Breast epithelium (tissue), 4 donors: ENCODE measurements at places on chromosomes 3 and 15. TPM values are rescaled to one million over a fixed set of nuclear protein-coding genes. Genes with fewer than 3 reads are reported as not detected.
A peak's percentile ranks its signal among the peaks of the same experiment; 100 is the strongest.

The POPDC2 gene
- total RNA-seq, result 7.9 TPM

The TM6SF1 gene
- total RNA-seq, result 8.5 TPM

The GUCA1C gene
- not detected for total RNA-seq

The ZBTB47 gene
- 45.2 TPM for total RNA-seq

The LTK gene
- total RNA-seq, result not detected

The IL17RB gene
- total RNA-seq, result 61.6 TPM

The RFC4 gene
- 14.5 TPM for total RNA-seq

The TRPM1 gene
- total RNA-seq, result not detected

The CCDC80 gene
- 38.7 TPM for total RNA-seq

The THBS1 gene
- 623 TPM for total RNA-seq

DNA sequence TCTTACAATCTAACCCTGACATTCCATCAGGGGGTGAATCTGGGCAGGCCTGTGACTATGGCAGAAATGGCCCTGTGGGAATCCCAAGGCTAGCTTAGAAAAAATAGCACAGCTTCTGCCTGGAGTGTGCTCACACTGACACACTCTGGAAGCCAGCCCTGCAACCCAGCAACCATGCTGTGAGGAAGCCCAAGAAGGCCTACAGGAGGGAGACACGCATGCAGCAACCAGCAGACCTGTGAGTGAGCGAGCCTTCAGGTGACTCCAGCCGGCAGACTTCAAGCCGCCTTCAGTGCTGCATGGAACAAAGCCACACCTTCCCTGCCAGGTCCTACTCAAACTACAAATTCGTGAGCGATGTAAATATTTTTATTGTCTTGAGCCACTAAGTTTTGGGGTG is 26.1 kb downstream of the RAB6B start:
- DNase-seq, result no peak

DNA sequence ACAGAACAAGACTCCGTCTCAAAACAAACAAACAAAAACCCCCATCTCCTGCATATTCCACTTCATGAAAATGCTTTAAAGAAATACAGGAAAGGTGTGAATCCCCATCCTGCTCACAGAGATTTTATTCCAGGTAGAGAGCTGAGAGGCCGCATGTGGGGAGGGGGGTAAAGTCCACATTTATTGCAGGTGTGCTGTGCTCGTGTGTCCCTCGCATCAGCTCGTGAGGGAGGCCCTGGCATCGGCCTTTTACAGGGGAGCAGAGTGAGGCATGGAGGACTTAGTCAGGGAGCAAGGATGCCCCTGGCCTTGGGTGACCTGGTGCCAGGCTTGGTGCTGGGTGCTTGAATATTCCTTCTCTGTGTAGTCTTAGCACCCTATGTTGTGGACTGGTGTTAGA is 413.5 kb upstream of the C2CD4B start:
- no peak for DNase-seq

- DNase-seq, result no peak
Observed at GRCh38 chr15:67061811-67062368, 3.5 kb upstream of the SMAD3 start.

DNA sequence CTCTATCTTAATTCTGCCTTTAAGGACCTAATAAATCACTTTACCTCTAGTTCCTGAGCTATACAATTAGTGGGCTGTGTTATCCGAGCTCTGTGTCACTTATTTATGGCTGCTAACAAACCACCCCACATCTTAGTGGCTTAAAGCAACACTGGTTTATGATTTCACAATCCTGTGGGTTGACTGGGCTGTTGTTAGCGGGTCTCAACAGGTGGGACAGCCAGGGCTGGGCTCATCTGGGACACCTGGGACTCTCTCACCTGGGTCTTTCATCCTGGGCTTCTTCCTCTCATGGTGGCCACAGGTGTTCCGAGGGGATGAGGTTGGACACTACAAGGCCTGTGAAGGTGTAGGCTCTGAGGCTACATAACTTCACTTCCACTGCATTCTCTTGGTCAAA is 35.8 kb upstream of the CHST2 start:
- DNase-seq, result no peak

- DNase-seq, result peak; percentile 71
Observed at GRCh38 chr3:73805435-73805834, 180.7 kb upstream of the PDZRN3 start.

- no peak for DNase-seq
Observed at GRCh38 chr3:13788522-13789424, 91.1 kb downstream of the WNT7A start.

GRCh38 chr15:70670680-70671079 is 92.7 kb downstream of the UACA start:
- no peak for DNase-seq

DNA sequence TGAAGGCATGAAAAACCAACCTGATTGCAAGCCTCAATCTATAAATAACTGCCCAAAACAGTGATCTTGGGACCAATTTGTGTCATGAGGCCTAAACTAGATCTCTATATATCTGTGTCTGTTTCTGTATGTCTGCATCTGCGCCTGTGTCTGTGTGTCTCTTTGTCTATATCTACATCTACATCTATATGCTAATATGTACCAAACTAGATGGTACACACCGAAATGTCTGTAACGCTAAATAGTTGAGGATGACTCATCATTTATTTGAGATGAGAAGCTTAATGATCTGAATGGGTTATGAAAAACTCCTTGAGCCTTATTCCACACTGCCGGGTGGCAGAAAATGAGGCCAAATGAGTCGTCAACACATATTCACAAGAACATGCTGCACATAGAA is 982.3 kb downstream of the ROBO2 start:
- no peak for DNase-seq

DNA sequence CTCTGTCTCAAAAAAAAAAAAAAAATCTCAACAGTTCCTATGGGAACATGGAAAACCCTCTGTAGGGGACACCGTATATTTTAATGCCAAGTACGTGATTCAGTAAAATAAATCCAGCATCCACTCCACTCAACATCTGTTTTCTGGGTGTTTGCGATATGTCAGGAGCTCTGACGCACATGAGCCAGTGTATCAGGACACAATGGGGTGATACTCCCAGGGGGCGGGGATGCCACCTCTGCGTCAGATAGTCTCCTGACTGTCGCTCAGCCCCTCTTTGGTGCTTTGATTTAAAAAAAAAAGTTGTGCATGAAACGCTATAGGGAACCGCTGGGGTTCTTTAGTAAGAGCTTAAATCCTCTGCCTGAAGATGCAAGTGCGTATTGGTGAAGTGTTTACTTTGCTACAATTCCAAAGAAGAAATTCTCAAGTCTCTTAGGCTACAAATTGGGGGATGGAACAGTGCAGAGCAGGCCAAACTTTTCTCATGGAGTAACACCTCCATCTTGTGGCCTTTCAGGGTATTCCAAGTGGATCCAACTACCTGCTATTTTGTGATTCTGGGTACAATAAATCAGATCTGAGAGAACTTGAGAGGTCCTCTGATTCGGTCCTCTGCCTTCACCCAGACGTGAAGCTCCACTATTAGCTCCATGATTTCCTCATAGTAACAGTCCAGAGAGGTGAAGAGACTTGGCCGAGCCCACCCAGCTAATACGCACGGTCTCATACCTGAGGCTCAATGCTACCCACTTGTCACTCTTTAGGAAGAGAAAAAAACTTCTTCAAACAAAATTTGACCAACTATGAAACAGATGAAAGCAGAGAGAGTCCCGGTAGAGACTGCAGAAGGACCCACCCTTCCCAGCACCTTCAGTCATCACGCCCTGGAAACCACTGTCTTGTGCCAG is 9.3 kb upstream of the NR2E3 start:
- peak; percentile 29 for DNase-seq

GRCh38 chr3:175255698-175256097 is 396.6 kb downstream of the NAALADL2 start:
- DNase-seq, result no peak

DNA sequence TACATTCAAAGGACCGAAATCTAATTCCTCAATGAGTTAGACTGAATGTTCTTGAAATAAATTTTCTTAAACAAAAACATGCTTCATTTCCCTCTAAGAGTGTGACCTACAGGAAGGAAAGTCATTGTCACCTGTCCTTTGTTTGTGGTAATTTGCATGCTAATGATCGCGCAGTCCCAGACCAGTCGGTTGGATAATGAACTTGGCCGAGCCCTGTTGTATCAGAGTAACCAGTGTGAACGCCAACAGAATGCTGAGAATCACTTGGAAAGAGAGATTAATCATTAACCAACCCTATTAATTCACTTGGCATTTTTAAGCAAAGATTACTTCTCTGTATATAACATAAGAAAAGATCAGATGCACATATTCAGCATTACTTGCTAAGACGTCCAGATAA is 8.1 kb upstream of the ARNT2 start:
- no peak for DNase-seq

GRCh38 chr3:19735111-19735510 is 198.9 kb downstream of the EFHB start:
- no peak for DNase-seq

- no peak for DNase-seq
Observed at GRCh38 chr15:93360976-93361375, 272.0 kb upstream of the RGMA start.

- DNase-seq, result no peak
Observed at GRCh38 chr3:95752199-95752598, 1062.2 kb upstream of the EPHA6 start.

- DNase-seq, result no peak
Observed at GRCh38 chr15:100536733-100537132, 8.0 kb upstream of the CERS3 start.

DNA sequence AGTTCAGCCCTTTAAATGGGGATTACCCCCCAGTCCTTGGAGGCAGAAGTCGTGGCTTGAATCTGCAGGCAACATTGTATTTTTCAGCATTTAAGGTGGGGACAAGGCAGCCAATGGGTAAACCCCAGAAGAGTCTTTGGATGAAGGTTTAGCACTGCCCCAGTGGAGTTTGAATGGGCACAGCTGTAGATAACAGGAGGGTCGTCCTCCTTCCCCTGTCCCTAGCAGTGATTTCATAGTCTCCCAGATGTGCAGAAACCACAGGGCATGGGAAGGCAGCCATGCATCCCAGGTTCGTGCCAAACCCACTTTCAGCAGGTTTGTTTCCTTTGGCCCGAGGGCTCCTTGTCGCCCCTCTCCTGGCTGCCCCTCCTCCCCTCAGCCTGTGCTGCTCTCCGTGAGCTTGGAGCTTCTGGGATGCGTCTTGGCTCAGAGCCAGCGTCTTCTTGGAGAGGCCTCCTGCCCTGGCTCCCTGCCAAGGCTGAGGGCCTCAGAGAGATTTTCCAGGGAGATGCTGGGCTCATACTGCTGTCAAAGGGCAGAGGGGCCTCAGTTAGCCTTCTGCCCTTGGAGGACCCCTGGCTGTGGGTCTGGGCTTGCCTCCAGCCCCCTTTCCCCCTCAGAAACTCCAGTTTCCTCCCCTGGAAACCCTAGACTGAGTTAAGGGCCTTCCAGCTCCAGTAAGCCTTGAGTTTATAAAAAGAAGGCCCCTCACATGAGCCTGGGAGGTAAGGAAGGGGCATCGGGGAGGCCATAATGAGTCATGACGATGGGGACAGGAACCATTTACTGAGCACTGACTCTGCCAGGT is 48.9 kb upstream of the POLG start:
- peak; percentile 91 for DNase-seq

- DNase-seq, result no peak
Observed at GRCh38 chr3:80771085-80771484, 990.4 kb downstream of the GBE1 start.

- no peak for DNase-seq
Observed at GRCh38 chr3:134342259-134342658, 32.0 kb downstream of the AMOTL2 start.

DNA sequence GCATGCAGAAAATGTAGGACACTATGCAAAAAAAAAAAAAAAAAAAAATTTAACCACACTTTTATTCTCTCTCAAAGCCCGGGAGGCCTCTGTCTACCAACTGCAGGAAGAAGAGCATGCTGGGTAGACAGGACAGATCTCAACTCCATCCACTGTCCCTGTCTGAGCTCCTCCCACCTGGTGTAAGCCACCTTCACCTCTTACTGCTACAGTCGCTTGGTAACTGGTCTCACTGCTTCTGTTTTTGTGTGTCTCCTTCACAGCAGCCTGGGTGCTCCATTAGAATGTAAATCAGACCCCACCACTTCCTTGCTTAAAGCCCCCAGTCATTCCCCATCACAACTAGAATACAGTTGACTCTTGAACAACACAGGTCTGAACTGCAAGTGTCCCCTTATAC is 115.1 kb upstream of the PROK2 start:
- DNase-seq, result no peak
